ENCODE measurements at places on chromosomes 1 and 21. TPM values are rescaled to one million over a fixed set of nuclear protein-coding genes. Genes with fewer than 3 reads are reported as not detected.
A peak's percentile ranks its signal among the peaks of the same experiment; 100 is the strongest.

GRCh38 chr1:235100194-235100772 lies 28.4 kb downstream of the TOMM20 start:
- no peak overlapping the region for H3K27ac ChIP-seq
- peaks cover 4% of the 10 kb centered on the region for H3K4me1 ChIP-seq
- H3K4me3 ChIP-seq = no peak overlapping the region
- no peaks in the 10 kb centered on the region for H3K27me3 ChIP-seq

DNA sequence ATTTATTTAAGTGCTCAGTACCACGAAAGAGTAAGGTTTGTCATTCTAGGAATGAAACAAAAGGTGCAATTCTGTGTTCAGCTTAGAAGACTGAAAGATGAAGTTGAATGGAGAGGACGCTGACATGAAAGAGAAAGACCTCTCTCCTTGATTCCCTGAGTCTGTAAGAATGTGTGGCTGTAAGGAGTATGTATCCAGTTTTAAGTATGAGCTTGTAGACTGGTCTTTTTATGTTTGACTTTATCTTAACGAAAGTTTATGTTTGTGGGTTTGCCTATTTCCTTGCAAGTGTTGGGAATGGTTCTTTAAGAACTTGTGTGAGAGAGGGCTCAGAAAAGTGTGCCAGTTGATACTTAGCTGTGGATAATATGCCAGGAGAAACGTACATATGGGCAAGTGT lies 1.4 kb downstream of the CHD1L start:
- H3K4me3 ChIP-seq = peak overlapping the region; percentile 73
- no peaks in the 10 kb centered on the region for H3K36me3 ChIP-seq
- DNase-seq = no peak
- H3K4me1 ChIP-seq = peaks cover 23% of the 10 kb centered on the region
- H3K27ac ChIP-seq = peak overlapping the region; percentile 58

DNA sequence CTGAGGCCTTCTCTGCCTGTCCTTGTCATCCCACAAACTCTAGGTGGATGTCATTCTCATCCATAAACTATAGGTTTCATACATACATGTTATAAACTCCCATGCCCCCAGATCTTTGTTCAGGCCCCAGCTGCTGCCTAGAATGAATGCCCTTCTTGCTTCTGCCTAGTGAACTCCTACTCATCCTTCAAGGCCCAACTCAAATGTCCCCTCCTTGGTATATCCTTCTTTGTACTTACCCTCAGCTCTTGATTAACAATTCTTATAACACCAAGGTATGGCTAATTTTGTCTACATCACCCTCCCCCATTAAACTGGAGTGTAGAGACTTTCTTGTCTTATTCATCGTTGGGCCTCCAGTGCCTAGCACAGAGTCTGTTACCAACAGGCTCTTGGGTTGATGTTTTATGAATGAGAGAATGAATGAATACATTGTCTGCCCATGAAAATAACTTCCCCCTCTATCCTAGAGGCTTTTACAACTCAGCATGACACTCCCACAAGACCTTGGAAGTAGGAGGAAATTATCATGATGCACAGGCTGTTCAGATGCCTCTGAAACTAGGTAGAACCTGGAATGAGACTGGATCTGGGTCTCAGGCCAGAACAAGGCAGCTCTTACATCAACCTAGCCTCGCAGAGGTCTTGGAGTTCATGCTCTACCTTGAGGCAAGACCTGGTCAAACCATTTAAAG lies 26.9 kb downstream of the EPHB2 start:
- peak; percentile 51 for DNase-seq
- no peaks in the 10 kb centered on the region for H3K4me1 ChIP-seq
- H3K27me3 ChIP-seq = no peaks in the 10 kb centered on the region
- H3K4me3 ChIP-seq = no peak overlapping the region
- H3K27ac ChIP-seq = no peak overlapping the region

GRCh38 chr1:30299393-30299792 lies 424.0 kb downstream of the MATN1 start:
- no peak overlapping the region for H3K4me3 ChIP-seq
- no peaks in the 10 kb centered on the region for H3K36me3 ChIP-seq
- no peaks in the 10 kb centered on the region for H3K4me1 ChIP-seq

GRCh38 chr21:28916150-28916893 lies 76.4 kb downstream of the LTN1 start:
- no peak overlapping the region for H3K4me3 ChIP-seq
- H3K27me3 ChIP-seq = peaks cover 3% of the 10 kb centered on the region
- H3K4me1 ChIP-seq = no peaks in the 10 kb centered on the region

DNA sequence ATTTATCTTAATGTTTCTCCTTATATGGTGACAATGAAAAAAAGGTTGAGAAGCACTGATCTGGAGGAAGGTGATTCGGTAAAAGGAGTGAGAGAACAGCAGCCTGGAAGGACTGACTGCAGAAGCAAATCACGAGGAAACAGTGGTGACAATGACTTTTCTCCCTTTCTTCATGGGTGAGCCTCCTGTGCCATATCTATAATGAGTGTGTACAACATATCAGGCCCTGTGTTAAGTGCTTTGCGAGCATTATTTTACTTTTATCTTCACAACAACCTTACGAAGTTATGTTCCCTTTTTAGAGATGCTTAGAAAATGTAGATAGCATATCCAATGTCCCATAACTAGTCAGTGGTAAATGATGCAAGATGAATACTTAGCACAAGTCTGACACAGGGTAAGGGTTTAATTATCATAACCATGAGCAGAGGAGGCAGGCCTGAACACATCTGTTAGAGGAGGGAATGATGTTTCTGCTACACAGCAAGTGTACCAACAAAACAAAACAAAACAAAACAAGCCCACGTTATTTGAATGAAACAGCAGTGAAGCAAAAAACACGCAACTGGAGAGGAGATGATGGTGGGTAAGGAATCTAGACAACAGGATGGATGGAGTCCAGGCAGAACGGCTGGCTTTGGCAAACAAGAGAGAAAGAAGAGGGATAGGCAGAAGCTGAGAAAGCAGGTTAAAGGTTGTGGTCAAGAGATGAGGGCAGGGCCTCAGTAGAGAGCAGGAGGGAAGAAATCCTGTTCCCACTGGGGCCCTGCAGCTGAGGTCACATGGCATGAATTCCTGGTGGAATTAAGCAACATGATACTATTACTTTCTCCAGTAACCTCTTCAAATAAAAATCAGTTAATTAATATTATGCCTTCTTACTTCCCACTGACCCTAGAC lies 29.6 kb downstream of the GNG12 start:
- H3K27me3 ChIP-seq = no peaks in the 10 kb centered on the region
- peak; percentile 70 for DNase-seq
- H3K4me1 ChIP-seq = peaks cover 38% of the 10 kb centered on the region
- peak overlapping the region; percentile 81 for H3K27ac ChIP-seq
- H3K4me3 ChIP-seq = no peak overlapping the region

DNA sequence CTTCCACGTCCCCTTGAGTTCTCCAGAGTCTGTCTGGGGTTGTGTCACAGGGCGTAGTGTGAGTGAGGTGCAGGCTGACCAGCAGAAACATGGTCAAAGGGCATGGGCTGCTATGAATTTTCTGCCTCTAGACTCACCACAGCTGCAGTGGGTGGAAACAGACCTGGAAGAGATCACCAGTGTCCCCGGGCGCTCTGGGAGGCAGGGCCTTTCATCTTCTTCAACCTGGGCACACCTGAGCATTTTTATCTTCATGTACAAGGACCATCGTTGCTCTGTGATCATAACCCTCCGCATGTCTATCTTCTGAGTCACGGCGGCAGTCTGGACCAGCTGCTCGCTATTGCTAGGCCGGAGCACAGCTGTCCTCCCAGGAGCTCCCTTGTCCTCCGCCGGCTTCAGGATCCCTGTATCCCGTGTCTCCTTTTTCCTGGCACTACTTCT lies 29.6 kb downstream of the DEGS1 start:
- H3K27ac ChIP-seq = peak overlapping the region; percentile 66
- H3K4me3 ChIP-seq = no peak overlapping the region
- DNase-seq = peak; percentile 72
- no peaks in the 10 kb centered on the region for H3K36me3 ChIP-seq
- H3K4me1 ChIP-seq = peaks cover 37% of the 10 kb centered on the region

GRCh38 chr21:29658177-29658933 lies 281.4 kb downstream of the GRIK1 start:
- no peak overlapping the region for H3K4me3 ChIP-seq
- no peak for DNase-seq
- no peak overlapping the region for H3K27ac ChIP-seq
- H3K4me1 ChIP-seq = no peaks in the 10 kb centered on the region
- peaks cover 3% of the 10 kb centered on the region for H3K27me3 ChIP-seq
- no peaks in the 10 kb centered on the region for H3K36me3 ChIP-seq

DNA sequence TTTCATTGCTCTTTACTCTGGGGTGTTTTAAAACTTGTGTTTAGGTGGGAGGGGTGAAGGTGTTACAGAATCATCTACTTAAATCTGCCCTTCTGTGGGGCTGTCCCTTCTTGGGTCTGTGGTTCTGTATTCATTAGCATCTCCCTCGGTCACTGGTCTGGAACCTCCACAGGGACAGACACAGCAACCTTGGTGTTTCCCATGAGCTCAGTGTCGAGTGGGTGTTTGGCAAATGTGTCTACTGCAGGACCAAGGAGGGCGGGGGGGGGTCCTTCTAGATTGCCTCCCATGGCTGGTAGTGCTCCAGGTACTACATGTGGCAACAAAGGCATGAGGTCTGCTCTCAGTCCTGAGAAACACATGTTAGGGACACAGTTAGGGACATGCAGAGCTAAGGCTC lies 273.4 kb downstream of the PCP4 start:
- H3K27me3 ChIP-seq = no peaks in the 10 kb centered on the region
- no peaks in the 10 kb centered on the region for H3K36me3 ChIP-seq
- H3K4me3 ChIP-seq = no peak overlapping the region
- H3K4me1 ChIP-seq = no peaks in the 10 kb centered on the region
- no peak for DNase-seq

- no peaks in the 10 kb centered on the region for H3K36me3 ChIP-seq
- no peaks in the 10 kb centered on the region for H3K4me1 ChIP-seq
- DNase-seq = no peak
- H3K27me3 ChIP-seq = no peaks in the 10 kb centered on the region
- H3K27ac ChIP-seq = no peak overlapping the region
These were observed 74.6 kb upstream of the KCND3 start for GRCh38 chr1:112063781-112064728.

AMY1B gene
- not detected for polyA plus RNA-seq

DDR2 gene
- polyA plus RNA-seq = 18.3 TPM

DENND2C gene
- 0.99 TPM for polyA plus RNA-seq

FBXO2 gene
- polyA plus RNA-seq = 102 TPM

WDR64 gene
- polyA plus RNA-seq = 0.03 TPM

DCDC2B gene
- polyA plus RNA-seq = 0.54 TPM

LEFTY1 gene
- 0.58 TPM for polyA plus RNA-seq

LCE2A gene
- polyA plus RNA-seq = not detected

TDRKH gene
- 4.2 TPM for polyA plus RNA-seq

FMOD gene
- 104 TPM for polyA plus RNA-seq
